GF-D8 (cell line): ENCODE measurements at places on chromosomes 6 and 20.

DNA sequence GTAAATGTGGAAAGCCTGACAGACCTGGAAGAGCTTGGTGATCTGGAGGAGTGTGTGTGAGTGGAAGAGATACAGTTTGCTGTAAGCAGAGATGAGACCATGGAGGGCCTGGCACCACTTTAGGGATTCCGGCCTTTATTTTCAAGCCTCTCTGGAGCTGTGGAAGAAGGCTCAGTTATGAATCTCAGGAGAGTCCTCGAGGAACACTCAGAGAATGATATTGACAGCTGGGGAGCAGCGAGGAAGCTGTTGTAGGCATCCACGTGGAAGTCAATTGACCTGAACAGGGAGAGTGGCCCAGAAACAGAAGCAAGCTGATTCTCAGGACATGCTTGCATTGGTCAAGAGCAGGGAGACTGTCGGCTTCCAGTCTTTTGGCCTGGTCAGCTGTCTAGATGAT lies 108.4 kb upstream of the FOXQ1 start:
- no peak for DNase-seq

GRCh38 chr6:112122756-112123155 lies 35.4 kb downstream of the FAM229B start:
- no peak for DNase-seq

DNA sequence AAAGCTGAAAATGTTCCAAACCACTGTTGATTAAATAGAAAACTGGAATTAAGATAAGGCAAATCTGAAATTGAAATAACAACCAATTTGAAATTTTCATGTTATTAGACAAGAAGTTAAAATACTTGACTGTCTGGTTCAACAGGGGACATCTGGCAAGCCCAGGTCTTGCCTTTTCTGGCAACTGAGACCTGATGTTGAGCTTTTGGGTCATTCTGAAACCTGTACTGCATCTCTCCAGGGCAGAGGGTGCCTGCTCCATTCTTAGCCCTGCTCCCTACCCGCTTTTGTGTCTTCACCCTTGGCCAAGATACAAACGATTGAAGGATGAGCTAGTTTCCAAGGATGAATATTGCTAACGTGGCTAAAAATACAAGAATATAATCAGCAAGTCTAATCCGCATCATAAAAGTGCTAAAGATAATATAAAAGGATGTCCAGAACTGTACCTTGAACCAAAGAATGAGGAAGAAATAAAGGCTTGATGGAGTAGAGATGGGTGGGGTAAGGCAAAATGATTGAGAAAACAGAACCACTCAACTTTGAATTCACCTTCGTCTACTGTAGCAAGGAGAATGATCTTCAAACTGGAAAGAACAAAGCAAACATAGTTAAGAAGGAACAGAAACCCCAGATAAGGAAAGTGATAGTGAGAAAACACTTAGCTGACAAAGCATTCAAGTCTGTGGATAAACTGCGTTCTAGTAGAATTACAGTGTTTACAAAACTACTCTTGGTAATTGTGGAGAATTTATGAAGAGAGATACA lies 109.8 kb upstream of the MAN1A1 start:
- no peak for DNase-seq

DNA sequence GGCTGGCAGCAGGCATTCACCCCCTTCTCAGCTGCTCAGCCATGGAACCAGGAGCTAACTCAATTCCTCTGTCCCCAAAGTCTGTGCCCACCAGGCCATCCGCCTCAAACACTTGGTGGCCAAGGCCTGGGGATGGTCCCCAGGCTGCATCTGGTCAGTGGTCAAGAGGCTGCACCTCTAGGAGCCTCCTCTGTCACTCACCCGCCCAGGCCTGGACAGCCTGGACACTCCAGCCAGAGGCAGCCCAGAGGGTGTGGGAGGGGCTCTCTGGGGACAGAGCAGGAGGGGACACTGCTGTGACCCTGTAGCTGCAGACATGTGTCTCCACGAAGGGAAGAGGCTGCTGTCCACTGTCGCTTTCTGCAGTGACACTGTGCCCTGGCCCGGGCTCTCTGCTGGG lies 416.6 kb upstream of the SULF2 start:
- no peak for DNase-seq

DNA sequence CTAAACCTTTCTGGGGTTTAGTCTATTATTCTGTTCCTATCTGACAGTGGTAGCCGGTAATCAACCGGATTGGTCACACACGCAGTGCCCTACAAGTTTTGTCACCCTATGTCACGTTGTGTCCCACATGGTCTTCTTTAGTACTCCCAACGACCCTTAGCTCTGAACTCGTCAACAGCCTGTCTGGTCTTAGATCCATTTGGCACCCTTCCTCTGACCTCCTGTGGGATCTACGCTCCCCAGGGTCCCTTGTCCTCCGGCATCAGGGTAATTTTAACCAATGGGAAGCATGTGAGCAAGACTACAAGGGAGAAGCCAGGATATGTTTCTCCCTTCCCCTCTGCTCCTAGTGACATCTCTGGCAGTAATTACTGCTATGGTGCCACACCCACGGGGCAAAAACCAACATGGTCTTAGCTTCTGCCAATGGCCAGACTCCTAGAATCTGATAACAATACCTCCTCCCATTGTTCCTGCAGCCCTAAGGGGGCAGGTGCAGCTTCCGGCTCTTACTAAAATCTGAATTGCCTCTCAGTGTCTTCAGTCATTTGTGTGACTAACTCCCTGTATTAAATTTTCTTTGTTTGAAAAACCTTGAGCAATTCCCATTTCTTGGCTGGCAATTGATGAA lies 56.6 kb downstream of the MAFB start:
- no peak for DNase-seq

GRCh38 chr6:106063448-106063850 lies 22.7 kb upstream of the PRDM1 start:
- no peak for DNase-seq

DNA sequence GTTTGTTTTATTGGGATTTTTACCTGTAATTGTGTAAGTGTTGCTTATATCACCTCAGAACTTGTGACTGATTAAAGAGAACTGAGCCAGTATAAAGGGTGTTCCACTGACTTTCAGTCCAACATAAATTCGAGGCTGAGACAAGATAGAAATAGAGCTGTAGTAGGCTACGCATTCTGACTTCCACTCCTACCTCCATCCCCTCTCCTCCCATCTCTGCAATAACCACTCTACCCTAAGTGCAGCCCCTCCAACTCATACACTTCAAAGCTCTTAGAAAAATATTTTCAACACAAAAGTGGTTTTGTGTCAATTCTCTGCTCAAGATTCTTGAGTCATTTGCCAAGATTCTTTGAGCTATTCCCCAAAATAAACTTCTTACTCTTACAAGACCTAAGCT lies 48.7 kb downstream of the FILIP1 start:
- no peak for DNase-seq

DNA sequence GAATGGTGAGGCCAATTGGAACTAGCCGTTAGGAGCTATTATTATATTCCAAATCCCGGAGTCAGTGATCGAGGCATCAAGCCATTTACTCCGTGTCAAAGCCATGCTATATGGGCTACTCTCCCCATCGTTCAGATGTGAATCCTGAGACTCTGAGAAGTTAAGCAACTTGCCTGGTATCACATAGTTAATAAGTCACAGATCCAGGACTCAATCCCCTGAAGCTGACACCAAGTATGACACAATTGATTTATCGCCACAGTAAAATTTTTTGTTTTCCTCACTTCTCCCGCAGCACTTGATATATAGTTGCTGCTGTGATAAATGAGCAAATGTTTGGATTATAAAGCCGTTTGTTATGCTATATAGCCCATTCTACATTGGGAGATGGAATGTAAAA lies 50.8 kb upstream of the TSHZ2 start:
- no peak for DNase-seq

GRCh38 chr6:163559661-163560060 lies 145.1 kb downstream of the QKI start:
- DNase-seq, result no peak

- no peak for DNase-seq
These were observed 88.1 kb downstream of the DACT2 start for GRCh38 chr6:168231393-168231957.

DNA sequence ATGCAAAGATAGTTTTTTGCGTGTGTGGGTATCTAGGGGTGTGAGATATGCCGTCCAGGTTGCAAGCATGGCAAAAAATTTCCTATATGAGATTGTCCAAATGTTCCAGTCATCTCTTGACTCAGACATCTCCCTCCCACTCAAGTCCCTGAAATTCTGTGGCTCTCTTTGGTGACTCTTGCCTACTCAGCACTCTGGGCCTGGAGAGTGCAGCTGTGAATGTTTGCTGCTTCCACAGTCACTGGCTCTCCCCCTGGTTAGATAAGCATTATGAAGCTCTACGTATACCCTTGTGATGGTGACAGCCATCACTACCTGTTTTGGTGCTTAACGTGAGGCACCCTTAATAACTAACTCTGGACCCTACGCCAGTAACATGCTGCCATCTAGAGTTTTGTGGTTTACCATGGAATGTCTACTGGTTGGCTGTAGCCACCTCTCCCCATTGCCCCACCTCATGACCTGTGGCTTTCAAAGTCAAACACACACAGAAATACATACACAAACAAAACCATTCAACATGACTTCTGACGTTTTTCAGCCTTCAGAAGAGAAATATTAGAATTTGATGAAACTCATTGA lies 621.9 kb upstream of the CITED2 start:
- no peak for DNase-seq

DNA sequence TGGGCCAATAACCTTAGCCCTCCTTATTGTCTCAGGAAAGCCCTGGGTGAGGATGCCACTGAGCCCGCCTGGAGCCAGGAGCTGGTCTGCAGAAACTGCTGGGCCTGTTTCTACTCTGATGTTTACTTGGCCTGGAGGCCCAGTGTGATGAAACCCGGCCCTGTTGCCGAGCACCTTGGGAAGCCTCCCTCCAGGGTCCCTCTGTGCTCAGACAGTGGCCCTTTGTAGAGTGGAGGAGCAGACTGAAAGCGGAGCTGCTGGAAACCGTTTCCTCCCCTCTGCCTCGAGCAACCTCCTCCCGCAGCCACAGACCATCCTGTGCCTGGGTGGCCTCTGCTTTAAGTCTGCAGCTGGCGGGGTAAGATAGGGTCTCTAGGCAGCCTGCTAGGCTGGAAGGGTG lies 84.1 kb upstream of the EPB41L1 start:
- DNase-seq, result no peak

DNA sequence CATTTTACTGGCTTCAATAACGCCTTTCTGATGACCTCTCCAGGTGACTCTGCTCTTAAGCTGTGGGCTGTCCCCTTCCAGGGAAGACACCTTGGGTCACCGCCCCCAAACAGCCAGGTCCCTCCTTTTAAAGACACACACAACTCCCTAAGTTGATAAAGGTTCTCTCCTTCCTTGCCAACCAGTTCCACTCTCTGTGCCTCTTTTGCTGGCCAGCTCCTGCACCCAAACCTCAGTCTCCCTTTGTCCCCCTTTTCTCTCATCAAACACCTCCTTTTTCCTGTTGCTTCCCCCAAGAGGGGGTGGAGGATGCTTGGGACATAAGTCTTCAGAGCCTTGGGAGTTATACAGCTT lies 1.0 kb downstream of the NCOA6 start:
- peak; percentile 40 for DNase-seq

GRCh38 chr6:11930240-11930639 lies 81.9 kb upstream of the HIVEP1 start:
- no peak for DNase-seq

DNA sequence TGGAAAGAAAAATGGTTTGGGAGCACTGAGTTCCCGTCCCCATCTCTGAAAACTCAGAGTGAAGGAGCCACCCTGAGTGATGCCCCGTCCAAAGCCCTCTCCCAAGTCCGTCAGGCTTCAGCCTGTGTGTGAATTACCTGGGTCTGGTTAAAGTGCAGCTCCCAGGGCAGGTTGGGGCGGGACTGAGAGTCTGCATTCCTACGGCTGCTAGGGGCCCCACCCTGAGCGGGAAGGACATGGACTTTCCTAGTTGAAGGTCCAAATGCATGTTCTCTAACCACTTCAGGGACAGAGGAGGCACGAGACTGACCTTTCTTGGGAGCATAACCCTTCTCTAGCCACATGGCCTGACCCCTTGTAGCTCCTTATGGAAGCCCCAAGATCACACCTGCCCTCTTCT lies 97.2 kb downstream of the SYNDIG1 start:
- DNase-seq, result no peak

- no peak for DNase-seq
These were observed 121.7 kb downstream of the NKAIN2 start for GRCh38 chr6:123925350-123925749.

DNA sequence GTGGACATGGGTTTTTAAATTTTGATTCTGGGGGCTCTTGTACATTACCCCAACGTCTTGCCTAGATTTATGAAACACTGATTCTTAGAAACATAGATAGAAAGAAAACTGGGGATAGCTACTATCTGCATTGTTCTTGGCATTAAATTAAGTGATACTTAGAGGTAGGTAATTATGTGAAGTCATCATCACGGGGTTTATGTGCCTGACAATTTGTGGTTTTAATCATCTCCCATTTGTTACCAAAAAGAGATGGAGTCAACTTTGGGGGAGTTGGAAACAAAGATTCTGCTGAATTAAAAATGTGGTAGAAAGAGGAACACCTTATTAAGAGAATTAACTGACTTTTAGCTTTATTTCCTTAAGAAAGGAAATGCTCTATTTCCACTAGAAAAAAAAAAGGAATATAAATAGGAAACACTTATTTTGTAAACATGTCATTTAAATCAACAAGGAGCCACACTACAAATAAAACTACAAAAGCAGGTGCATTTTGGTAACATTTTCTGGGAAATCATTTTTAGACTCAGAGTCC lies 5.6 kb downstream of the TNFAIP3 start:
- DNase-seq, result no peak

DNA sequence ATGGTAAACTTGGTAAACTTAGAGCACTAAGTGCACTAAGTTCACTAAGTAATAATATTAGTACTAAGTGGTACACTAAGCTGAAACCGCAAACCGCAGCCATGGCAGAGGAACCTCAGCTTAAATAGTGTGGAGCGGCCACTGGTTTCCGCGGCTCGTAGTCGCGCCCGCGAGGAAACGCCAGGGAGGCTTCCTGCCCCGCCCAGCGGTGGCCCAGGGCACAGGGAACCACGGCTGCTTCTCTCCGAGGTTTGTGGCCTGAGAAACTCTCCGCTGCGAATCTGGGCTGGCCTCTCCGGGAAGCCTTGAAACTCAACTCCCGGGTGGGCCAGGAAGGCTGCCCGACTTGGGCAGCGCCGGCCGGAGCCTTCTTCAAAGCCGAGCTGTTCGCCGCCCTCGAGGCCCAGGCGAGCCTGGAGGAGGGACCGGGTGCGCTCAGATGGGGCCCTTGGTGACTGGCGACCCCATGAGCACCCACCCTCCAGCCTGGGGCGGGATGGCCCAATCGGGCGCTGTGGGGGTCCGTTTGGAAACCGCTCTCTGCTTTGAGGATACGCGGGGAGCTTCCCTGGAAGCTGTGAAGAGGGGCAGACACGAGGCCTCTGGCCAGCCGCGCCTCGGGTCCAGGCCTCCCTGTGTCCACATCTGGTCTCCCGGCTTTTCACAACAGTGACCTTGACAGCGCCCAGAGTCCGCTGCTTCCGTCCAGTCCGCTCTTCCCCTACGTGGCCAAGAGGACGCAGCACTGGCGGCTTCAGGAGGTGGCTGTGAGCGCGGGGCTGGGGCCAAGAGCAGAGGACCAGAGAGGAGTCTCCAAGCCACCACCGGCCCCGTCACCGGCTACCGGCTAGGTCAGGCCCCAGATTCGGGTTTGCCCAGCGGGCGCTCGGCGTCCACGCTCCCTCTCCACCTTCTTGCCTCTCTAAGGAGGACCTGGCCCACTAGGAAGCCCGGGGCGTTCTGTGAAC lies 25.4 kb upstream of the HLA-E start:
- peak; percentile 74 for DNase-seq
